ENCODE measurements at places on chromosomes 3 and 15.

DNA sequence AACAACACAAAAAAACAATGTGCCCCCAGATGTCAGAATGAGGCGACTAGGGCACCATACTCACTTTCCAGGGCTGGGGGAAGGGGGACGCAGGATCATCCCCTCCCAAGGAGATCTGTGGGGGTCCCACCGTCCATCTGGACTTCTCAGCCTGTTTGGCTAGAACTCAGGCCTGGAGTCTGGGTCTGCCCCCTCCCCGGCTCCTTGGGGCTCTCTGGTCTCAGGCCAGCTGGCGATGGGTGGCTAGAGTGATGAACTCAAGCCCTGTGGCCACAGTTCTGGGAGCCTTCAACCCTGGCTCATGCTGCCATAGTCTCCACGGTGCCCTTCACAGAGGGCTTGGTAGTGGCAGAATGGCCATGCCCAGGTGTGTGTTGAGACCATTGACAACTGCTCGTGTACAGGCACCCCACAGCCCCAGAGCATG, 13.6 kb downstream of the ZBTB47 start:
- DNase-seq: no peak

DNA sequence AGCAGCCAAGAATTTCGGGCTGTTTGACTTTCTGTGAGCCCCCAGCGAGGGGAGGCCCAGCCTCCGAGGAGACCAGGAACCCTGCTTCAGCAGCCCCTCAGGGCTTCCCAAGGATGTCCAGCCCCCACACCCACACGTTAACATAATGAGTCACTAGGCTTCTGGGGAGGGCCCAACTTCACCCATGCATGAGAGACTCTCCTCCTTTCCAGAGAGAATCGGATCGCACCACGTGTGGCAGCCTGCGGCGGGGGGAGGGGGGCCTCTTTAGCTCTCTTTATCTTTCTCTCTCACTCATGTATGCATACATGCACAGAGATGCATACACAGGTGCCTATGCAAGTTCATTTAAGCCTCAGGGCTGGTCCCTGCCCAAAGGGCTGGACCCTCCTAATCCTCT, 3.1 kb upstream of the AP2M1 start:
- no peak for DNase-seq

DNA sequence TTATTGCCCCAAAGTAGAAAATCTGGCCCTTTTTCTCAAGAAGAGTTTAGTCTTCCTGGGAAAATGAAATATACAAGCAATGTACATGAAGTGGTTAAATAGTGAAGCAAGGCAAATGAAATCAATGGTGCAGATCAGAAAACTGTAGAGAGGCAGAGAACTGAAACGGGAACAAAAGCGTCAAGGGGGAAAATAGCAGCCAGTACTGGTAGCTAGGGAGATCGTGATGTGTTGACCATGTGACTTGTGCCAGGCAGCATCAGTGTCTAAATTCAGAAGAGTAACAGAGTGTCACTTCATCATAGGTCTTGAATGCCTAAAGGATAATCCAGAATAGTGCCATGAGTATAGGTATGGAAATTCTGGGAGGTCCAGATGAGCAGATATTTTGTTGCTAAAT, 163.1 kb downstream of the CHL1 start:
- DNase-seq: no peak

DNA sequence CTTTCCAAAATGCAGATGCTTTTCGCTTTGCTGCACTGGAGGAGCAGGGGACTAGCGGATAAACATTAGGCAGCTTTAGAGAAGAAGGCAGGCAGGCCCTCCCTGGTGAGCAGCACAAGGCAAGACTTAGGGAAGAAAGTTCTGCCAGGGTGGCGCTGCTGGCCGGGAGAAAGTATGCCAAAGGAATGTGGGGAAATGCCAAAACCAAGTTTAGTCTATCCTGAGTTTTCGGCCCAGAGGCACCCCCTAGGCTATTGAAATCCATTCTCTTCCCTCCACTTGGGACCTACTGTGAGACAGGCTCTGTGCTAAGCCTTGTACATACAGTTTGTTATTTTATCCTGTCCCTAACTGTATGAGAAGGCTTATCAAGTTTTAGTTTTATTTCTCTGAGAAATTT, 9.2 kb downstream of the SHC4 start:
- no peak for DNase-seq

DNA sequence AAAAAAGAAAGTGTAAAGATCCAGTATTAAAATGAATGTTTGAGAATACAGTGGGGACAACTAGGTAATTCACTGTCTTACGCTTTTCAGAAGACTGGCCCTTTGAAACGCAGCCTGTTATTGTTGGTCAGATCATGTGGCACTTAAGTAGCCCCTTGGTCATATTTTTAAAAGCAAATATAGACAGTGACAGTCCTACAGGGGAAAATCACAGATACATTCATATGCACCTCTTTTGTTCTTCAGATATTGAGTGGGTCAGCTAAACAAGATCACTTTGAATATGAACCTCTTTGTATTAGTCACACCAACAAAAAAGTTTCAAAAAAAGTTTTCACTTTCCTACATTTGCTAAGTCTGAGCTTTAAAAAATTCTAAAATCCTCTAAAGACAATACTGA, 36.0 kb downstream of the TIGIT start:
- DNase-seq: no peak

GRCh38 chr3:37041546-37042195, 48.4 kb downstream of the MLH1 start:
- DNase-seq: no peak

- DNase-seq: no peak
Observed at GRCh38 chr3:47846186-47846879, 43.4 kb downstream of the DHX30 start.

- no peak for DNase-seq
Observed at GRCh38 chr3:112587336-112587735, 25.5 kb downstream of the SLC35A5 start.

Measured in activated naive CD8-positive, alpha-beta T cell treated with anti-CD3 and anti-CD28 coated beads for 36 hours (primary cell).